ENCODE measurements at places on chromosomes 3 and 15. TPM values are rescaled to one million over a fixed set of nuclear protein-coding genes. Genes with fewer than 3 reads are reported as not detected.

The DLL4 gene
- 75.8 TPM for total RNA-seq

The MST1R gene
- total RNA-seq, result 1.5 TPM

The CADM2 gene
- total RNA-seq, result not detected

The GP5 gene
- total RNA-seq, result not detected

The NIT2 gene
- 29.1 TPM for total RNA-seq

The KY gene
- not detected for total RNA-seq

The PTPN9 gene
- 31.4 TPM for total RNA-seq

The ABI3BP gene
- total RNA-seq, result 78.1 TPM

- no peak for DNase-seq
These were observed 127.4 kb downstream of the MYRIP start for GRCh38 chr3:39936848-39937247.

- DNase-seq, result no peak
These were observed 202.5 kb downstream of the UBE3A start for GRCh38 chr15:25236143-25236860.

GRCh38 chr15:69691307-69692015 lies 238.8 kb downstream of the RPLP1 start:
- no peak for DNase-seq

DNA sequence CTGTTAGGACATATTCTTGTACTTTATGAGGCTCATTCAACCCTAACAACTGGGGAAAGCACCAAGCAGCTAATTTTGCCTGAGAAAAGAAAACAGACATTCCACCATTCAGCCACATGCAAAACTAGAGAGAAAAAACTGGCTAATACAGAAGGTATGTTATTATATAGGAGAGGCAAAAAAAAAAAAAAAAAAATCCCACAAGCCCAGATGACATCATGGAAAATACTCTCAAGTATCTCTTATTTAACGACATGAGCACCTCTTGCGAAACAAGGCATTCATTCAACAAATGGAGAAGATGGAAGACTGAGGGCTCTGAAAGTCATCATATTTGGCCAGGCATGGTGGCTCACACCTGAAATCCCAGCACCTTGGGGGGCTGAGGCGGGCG lies 61.5 kb downstream of the PRICKLE2 start:
- DNase-seq, result no peak

- DNase-seq, result no peak
These were observed 402.1 kb upstream of the MCTP2 start for GRCh38 chr15:93829115-93829870.

DNA sequence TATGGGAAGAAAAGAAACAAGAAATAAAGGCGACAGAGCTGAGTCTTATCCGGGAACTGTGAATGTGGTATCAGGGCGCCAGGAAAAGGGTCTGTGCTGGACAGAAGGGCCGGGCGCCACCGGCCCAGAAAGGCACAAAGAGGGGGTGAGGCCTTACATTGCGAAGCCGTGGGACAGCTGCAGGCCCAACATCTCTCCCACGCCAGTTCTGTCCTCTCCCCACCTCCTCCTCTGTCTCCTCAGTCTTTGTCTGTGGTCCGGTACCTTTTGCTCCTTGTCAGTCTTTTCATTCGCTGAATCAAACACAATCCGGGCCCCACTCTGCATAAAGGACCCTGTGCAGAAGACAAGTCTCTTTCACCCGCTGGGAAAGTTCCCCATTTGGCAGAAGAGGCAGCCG lies 81.8 kb downstream of the LRIG1 start:
- DNase-seq, result no peak

DNA sequence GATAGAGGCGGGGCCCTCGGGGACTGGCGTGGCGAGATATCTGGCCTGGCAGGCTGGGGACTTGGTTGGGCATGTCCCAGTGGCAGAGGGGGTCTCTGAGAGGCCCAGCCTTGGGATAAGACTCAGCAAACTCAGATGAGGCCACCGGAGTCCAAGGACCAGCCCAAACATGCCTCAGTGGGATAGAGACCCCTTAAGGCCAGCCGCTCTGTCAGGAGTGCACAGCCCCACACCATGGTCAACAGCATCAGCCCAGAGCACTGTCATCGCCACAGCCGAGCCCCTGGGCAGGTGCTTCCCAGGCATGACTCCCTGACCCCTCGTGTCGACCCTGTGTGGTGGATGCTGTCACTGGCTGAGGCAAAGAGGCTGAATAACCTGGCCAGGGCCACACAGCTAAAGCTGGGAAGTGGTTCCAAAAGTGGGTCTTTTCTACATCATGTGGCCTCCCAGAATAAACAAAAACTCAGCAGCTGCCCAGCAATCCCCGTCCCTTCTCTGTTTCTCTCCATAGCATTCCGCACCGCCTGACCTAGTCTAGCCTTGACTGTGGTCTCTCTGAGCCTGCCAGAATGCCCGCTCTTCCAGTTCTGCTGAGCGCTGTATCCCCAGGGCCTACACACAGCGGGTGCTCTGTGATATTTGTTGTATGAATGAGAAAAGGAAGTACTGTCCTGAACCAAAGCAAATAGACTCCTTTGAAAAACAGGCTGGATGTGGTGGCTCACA lies 15.1 kb downstream of the CTSH start:
- no peak for DNase-seq

- DNase-seq, result peak; percentile 59
These were observed 12.1 kb upstream of the CX3CR1 start for GRCh38 chr3:39291903-39292329.

DNA sequence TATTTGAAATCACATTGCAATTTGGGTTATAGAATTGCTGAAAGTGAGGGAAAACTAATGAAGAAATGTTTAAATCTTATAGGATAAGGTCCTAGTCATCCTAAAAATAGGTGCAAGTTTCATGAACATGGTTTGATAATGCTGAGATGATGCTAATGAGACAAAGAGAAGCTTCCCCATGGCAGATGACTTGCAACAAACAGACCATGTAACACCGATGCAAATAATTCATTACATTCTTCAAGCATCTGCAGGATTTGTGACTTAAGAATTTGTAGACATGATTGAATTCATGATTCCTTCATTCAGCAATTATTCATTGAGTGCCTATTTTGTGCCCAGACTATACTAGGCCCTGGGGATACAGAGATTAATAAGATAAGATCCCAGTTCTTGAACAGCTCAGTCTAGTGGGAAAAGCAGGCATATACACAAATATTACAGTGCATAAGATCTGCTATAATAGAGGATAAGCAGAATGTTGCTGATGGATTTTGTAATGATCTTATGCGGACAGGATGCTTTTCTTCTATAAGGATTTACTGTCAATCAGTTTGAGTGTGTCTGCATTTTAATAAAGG lies 367.9 kb upstream of the GBE1 start:
- no peak for DNase-seq

DNA sequence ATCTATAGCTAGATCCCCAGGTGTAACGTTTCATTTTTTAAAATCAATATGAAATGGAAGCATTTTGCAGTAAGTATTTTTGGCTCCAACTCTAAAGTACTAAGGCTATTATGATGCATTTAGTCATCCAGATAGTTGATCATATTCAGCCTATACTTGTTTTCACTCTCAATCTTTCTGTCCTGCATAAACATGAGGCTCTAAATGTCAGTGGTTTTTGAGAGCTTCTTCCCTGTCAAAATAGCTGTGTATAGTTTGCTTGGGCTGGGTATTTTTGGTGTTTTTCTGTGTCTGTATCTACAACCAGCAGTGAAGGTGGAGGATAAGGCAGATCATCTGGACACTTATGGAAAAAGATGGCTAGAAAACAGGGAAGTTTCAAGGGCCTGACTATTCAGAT lies 128.0 kb downstream of the LRRN1 start:
- no peak for DNase-seq

DNA sequence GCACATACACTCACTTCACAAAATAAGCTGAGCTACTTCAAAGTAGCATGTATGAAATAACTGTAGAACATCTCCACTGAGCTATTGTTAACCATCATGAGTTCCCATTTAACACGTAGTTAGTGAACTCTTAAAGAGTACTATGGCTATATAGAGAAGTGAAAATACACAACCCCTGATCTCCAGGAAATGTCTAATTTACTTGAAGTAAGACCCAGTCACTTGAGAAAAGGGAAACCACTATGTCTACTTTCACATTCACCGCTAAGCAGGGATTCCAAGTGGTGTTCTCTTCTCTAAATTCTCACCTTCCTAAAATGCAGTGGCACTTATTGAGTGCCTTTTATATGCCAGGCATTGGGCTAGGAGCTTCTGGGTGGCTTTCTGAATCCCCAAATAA lies 35.0 kb upstream of the COLQ start:
- DNase-seq, result no peak

- no peak for DNase-seq
These were observed 3.4 kb downstream of the FSD2 start for GRCh38 chr15:82802497-82802896.

- DNase-seq, result peak; percentile 85
These were observed 76.1 kb upstream of the PLSCR4 start for GRCh38 chr3:146326875-146327543.

- no peak for DNase-seq
These were observed 431.6 kb upstream of the LMCD1 start for GRCh38 chr3:8070011-8070410.

GRCh38 chr3:111853068-111853467 lies 6.0 kb upstream of the PHLDB2 start:
- DNase-seq, result peak; percentile 62

GRCh38 chr3:27632431-27633223 lies 89.5 kb downstream of the EOMES start:
- peak; percentile 66 for DNase-seq

GRCh38 chr3:14110699-14111098 lies 14.0 kb downstream of the CHCHD4 start:
- no peak for DNase-seq

DNA sequence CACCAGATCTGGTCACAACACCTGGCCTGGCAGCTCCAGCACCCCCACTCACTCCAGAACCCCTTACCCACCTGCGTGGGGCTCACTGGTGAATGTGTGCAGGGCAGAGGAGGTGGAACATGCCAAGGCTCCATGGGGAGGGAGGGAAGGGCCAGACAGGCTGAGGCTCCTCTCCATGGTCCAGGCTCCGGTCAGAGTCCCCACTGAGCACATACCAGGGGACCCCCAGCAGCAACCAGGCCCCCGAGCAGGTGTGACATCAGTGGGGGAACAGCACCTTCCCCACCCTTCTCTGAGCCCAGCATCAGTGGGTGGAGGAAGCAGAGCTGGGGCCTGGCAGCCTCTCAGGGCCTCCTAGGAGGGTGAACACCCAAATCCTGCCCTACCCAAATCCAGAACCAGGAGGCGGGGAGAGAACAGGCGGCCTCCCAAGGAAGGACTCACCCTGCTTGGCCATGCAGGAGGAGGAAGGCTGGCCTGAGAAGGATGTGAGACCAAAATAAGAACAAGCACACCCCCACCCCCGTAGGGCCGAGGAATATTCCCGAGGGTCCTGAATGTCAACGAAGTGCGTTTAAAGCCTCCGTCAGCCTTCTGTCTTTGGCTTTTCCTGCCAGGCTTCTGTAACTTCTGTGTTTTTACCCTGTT lies 1.1 kb upstream of the GP9 start:
- DNase-seq, result no peak

All from endothelial cell of umbilical vein (primary cell).